Ureter (tissue), 1 donor: ENCODE measurements at places on chromosomes 6 and 20. TPM values are rescaled to one million over a fixed set of nuclear protein-coding genes. Genes with fewer than 3 reads are reported as not detected.

Gene HLA-DQA1
- 30.1 TPM for total RNA-seq

Gene AIF1
- 6.7 TPM for total RNA-seq

Gene SRSF12
- 0.57 TPM for total RNA-seq

Gene NAA20
- total RNA-seq = 63.4 TPM

Gene CFAP61
- 0.39 TPM for total RNA-seq

Gene C2
- total RNA-seq = 17.1 TPM

Gene SMLR1
- not detected for total RNA-seq

Gene BYSL
- 24.6 TPM for total RNA-seq

Gene SRMS
- 0.26 TPM for total RNA-seq
